Stimulated activated CD8-positive, alpha-beta memory T cell treated with anti-CD3 and anti-CD28 coated beads, Interleukin-2, amount 100 ng/mL, for 48 hours (primary cell): ENCODE measurements at places on chromosomes 7 and 10.
A peak's percentile ranks its signal among the peaks of the same experiment; 100 is the strongest.

DNA sequence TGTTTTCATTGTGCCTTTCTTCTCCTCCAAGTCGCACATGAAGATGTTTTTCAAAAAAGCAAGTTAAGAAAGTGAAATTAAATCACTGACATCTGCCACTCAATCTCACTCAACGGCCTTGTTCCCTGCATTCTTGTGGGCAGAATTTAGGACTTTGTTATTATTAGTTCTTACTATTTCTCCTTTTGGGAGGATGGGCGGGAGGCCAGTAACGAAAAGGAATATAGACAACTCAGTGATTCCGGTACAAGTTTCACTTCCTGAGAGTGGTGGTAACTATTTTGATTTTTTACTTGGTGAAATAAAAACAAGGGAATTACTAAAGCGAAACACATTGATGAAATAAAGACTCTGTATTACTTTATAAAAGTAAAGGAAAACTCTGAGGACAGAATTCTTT lies 231.9 kb upstream of the HABP2 start:
- DNase-seq, result no peak

DNA sequence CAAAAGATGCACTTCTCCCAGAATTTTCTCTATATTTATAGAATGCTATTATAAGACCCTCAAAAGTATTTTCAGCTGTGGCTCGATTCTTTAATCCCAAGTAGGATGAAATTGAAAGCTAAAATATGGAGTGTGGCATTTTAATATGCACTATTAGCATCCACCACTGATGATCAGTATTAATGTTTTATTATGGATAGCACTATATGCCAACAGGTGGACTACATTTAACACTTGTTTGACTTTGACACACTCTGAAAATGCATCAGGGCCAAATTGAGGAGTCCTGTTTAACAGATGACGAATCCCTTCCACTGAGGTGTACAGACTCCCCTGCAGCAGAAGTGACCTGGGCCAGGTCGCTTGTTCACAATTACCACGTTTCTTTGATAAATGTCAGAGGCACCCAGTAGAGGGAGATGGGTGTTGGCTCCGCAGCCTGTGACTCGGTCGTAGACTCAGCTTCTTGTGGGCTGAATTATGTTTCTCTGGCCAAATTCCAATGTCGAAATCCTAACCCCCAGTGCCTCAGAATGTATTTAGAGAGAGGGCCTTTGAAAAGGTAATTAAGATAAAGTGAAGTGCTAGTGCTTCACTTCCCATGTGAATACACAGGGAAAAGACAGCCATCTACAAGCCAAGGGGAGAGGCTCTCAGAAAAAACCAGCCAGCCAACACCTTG lies 48.1 kb downstream of the WIPF3 start:
- no peak for DNase-seq

DNA sequence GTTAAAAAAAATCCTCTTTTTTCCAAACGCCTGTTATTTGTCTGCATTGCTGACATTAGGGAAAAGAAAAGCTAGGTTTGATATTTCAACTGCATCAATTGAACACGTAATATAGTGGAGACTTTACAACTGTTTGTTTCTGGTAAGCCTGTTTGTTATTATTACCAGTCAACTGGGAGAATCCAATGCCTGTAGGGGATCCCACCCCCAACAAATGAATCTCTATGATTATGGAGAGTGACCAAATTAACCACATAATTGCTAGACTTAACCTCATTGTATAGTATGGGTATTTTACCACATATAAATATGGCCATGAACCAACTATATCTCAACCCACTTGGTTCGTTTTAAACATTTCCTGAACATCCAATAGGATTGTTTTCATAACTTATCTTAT lies 216.1 kb downstream of the TWIST1 start:
- no peak for DNase-seq

DNA sequence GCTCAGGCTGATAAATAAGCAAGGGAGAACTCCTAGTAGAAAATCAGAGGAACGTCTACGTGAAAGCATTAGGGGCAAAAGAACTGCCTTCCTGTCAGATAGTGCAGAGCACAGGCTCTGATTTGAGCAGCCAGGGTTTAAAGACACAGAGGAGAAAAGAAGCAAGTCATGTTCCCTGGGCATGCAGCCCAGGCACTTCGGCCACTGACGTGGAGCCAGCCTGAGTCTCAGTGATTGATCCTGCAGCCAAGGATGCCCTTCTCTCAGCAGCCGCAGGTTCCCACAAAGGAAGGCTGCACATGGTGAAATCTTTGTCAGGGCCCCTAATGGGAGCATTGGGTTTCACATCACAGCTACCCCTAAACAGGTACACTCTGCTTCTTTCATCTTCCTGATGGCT lies 161.7 kb upstream of the HPS1 start:
- no peak for DNase-seq

- no peak for DNase-seq
These were observed 11.8 kb upstream of the PNLIPRP2 start for GRCh38 chr10:116608686-116609594.

DNA sequence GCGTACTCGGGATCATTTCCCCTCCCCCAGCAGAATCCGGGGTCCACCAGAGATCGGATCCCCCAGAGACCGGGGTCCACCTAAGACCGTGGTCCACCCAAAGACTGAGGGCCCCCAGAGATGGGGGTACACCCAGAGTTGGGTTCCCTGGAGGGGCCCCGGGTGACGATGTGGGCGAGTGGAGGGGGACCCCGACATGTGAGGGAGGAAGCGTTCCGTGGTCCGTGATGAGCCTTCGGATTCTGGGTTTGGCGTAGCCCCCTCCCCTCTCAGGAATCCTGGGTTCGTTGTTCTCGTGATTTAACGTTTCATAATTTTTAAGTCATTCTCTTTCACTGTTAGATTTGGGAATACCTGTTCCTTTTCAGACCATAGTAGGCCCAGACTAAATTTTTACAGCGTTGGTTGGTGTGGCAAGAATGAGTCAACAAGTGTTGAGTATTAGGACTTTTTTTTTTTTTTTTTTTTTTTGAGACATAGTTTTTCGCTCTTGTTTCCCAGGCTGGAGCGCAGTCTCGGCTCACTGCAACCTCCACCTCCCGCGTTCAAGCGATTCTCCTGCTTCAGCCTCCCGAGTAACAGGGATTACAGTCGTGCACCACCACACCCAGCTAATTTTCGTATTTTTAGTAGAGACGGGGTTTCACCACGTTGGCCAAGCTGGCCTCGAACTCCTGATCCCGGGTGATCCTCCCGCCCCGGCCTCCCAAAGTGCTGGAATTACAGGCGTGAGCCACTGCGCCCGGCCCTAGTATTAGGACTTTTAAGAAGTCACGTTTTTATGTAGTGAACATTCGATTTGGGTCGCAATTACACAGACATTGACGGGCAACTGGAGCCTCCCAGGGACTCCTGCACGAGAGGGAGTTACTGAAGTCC lies 672 bp downstream of the GTPBP4 start:
- no peak for DNase-seq

DNA sequence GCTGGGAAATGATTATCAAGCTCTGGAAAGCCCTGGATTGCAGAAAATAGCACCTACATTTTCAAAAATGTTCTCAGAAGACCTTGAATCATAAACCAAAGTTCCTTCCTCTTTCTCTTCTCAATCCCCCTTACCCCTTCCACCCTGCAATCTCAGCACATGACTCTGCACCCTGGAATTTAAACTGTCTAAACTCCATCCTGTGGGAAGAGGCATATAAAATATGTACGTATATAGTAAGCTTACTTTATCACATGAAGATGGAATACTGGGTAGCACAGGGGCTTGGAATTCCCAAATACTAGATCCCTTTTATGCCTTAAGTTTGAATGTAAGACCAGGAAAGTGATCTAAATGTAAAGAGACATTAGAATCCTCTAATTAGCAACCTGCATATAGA lies 7.7 kb downstream of the AGMO start:
- no peak for DNase-seq

GRCh38 chr10:132248455-132249225 lies 59.1 kb downstream of the STK32C start:
- DNase-seq, result peak; percentile 61

GRCh38 chr7:127879942-127880341 lies 151.3 kb downstream of the LRRC4 start:
- DNase-seq, result no peak

- DNase-seq, result no peak
These were observed 73.6 kb upstream of the LSM8 start for GRCh38 chr7:118110178-118110925.

DNA sequence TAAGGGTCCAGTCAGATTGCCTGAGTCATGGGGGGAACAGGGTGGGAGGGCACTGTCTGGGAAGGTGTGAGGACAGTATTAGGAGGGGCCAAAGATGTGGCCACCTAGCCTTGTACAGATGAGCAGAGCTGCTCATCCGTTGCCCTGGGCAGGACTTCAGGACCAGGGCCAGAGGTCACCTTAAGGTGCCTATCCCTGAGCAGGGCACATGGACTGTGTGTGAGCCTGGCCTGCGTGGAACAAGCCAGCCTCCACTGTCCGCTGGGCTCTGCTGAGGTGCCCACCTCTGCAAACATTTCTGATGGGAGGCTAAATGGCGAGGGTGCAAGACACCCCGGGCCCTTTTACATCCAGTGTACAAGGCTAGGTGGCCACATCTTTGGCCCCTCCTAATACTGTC lies 3.4 kb upstream of the OPN1SW start:
- no peak for DNase-seq

DNA sequence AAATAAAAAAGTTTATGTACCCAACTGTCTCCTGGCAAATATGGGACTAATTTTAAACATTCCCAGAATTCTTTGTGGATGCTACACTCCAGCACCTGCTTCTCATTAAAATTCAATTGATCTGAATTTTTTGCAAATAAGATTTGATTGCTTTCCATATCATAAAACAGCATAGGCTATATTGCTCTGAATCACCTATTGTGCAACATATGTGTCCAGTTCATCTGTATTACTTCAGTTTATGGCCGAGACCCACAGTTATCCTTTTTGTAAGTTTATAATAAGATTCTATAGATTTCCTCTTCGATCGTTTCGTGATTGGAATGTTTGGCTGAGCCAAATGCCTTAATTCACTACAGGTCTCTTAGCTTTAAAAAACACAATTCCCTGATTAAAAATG lies 351.1 kb downstream of the TFEC start:
- no peak for DNase-seq

DNA sequence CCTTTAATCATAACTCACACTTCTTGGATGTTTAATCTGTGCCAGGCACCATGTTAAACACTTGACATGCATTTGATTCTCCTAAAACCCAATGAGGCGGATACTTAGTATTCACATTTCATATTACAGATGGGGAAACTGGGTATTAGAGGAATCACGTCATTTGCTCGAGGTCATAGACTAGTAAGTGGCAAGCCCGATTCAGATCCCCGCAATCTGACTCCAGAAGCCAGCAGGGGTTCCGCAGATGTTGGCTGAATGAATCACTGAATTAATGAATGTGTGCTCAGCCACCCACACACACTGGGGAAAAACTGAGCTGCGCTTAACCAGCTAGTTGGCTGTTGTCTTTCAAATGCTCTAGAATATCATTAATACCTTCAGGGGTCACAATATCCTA lies 22.5 kb upstream of the ENO4 start:
- no peak for DNase-seq

- DNase-seq, result no peak
These were observed 145.1 kb downstream of the SEMA3D start for GRCh38 chr7:85041605-85042216.

DNA sequence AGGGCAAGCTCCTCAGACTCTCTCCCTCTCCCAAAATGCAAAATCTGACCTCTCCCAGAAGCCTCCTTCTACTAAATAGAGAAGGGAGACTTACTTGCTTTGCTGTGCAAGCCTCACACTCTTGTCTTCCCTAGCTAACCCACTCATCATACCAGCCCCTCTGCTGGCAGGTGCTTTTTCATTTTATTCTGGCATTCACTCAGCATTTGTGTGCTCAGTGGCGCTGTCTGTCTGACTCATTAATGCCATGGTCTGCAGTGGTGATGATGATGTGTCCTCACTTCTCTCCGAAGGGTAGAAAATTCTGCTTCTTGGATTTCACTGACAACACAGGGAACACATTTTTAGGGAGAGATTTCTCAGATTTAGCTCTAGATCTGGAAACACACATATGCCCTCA lies 22.0 kb upstream of the BTRC start:
- DNase-seq, result no peak

DNA sequence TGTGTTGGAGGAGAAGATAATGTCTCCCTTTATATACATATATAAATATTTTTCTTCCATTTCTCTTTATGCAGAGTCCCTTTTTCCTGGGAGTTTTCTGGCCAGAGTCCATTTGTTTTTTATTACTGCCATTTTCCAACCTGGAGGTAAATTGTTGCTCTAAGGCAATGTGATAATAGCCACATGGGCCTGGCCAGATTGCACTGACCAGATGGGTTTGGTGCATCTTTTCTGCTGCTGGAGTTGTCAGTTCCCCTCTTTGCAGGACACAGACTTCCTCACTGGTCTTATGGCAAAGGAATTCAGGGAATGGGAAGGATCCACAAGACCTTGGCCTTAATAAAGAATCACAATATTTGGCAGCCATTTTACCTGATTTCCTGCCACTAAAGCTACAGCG lies 254.9 kb downstream of the SORCS3 start:
- DNase-seq, result no peak

- DNase-seq, result no peak
These were observed 98.6 kb upstream of the PRPS1L1 start for GRCh38 chr7:18126281-18126680.

DNA sequence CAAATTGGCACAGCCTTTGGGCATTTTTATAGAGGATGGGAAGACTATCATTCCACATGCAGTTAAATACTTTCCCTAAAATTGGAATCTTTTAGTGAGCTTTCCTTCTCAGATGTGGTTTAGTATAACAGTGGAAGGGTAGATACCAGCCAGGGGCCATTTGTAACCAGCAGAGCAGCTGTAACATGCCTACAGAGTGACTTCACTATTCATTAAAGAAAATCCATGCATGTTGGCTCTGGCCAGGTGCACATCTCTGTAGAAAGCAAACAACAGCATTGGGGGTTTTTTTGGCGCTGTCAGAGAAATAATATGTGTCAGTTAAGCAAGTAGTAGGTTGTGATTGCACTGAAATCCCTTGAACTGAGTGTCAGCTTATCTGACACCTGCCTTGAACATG lies 115.6 kb downstream of the LHFPL3 start:
- no peak for DNase-seq

DNA sequence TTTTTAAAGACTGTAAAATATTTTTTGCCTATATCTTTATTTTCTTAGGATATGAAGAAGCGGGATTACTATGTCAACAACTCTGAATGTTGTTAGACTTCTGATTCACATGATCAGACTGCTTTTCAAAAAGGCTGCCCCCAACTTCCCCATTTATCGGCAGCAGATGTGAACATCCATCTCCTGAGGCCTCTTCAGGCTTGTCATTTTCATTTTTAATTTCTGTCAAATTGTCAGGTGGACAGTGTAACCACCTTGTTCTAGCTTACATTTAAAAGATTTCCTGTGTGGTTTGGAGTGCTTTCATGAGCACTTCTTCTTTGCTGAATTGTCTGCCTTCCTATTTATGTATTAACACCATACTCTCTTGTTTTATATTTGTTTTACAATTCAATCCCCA lies 78.8 kb upstream of the GSDME start:
- DNase-seq, result no peak

- no peak for DNase-seq
These were observed 90.9 kb downstream of the TPST1 start for GRCh38 chr7:66296001-66296521.
